ENCODE measurements at places on chromosomes 1 and 21. TPM values are rescaled to one million over a fixed set of nuclear protein-coding genes. Genes with fewer than 3 reads are reported as not detected.

EPHA10 gene
- 0.13 TPM for total RNA-seq

DNA sequence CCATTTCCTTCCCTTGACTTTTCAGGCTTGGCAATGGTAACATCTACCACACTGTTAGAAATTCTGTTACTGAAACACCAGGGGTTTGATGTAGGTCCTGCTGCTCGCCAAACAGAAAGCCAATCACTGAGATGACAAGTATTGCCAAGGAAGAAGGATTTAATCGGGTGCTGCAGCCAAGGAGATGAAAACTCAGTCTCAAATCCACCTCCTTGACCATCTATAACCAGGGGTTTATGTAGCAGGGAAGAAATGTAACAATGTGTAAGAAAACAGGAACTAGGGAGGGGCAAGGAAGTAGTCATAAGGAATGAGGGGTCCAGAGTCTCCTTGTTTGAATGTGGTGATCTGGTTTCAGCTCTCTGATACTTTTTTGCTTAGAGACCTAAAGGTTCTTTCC lies 25.4 kb downstream of the PLA2G2A start:
- no peak overlapping the region for H3K27ac ChIP-seq
- no peak for DNase-seq
- peaks cover 13% of the 10 kb centered on the region for H3K36me3 ChIP-seq
- H3K4me3 ChIP-seq: no peak overlapping the region
- peaks cover 4% of the 10 kb centered on the region for H3K27me3 ChIP-seq
- H3K4me1 ChIP-seq: peaks cover 5% of the 10 kb centered on the region

- H3K27ac ChIP-seq: no peak overlapping the region
- H3K4me1 ChIP-seq: no peaks in the 10 kb centered on the region
- no peak for DNase-seq
Measured at GRCh38 chr21:43911015-43911934, 46.3 kb downstream of the AGPAT3 start.

- H3K27ac ChIP-seq: no peak overlapping the region
- H3K36me3 ChIP-seq: peaks cover 7% of the 10 kb centered on the region
- no peak for DNase-seq
- peaks cover 8% of the 10 kb centered on the region for H3K27me3 ChIP-seq
Measured at GRCh38 chr1:6588893-6589520, 9.2 kb downstream of the ZBTB48 start.

DNA sequence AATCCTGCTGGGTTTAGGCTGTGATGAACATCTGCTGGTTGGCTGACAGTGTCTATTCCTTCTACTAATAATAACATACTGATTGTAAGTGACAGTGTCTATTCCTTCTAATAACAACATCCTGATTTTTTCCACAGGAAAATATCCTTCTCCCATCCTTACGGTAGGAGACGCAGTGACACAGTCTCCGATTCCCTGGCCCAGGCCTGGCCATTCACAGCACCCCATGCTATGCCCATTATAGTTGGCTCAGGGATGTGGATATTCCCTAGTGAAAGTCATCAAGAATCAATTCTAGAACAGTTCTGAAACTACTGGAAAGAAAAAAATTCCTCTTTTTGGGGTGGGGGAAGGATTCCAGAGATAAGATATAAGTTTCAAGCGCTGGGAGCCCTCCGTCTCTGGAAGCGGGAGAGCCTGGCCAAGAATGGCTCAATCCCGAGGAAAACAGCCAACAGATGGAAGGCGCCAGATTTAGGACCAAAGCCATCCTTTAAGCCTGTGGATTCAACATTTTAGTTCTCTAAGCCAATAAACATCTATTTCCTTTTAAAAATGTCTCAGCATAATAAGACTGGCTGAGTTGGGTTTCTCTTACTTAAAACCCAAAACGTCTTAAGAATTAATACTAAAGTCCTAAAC lies 88.6 kb downstream of the GPATCH2 start:
- H3K27me3 ChIP-seq: no peaks in the 10 kb centered on the region
- no peak overlapping the region for H3K27ac ChIP-seq
- H3K4me1 ChIP-seq: peaks cover 7% of the 10 kb centered on the region
- no peak for DNase-seq
- H3K4me3 ChIP-seq: no peak overlapping the region

DNA sequence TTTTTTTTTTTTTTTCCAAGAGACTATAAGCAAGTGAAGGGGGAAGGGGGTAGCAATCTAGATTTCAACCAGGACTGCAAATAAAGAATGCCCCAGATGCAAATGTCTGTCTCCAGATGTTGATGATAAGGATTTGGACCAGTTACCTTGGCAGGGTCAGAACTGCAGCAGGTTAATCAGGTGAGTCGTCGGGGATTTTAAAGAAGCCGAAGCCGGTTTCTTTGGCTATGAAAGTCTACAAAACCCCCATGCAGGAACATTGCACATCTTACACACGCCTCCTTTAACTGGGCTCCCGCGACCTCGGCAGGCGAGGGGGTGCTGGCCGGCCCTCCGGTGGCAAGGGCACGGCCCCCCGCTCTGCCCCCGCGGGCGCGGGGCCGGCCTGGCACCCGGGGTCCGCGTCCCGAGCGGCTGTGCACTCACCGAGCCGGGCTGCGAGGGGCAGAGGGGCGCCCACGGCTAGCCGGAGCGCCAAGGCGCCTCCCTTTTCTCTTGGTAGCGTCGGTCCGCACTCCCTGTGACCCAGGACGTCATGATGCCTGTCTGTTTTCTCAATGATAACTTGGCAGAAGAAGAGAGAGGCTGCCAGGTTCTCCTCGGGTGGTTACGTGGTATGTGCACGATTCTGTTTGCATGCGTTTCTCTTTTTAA lies 366.3 kb upstream of the ESRRG start:
- H3K27ac ChIP-seq: no peak overlapping the region
- peak; percentile 14 for DNase-seq
- H3K36me3 ChIP-seq: no peaks in the 10 kb centered on the region
- H3K27me3 ChIP-seq: peaks cover 9% of the 10 kb centered on the region

ALPL gene
- 11.7 TPM for total RNA-seq

CA6 gene
- total RNA-seq: 2.5 TPM

SYT2 gene
- 0.33 TPM for total RNA-seq

- DNase-seq: no peak
- H3K27ac ChIP-seq: no peak overlapping the region
- peaks cover 10% of the 10 kb centered on the region for H3K4me1 ChIP-seq
Measured at GRCh38 chr1:178934546-178934945, 63.7 kb upstream of the ANGPTL1 start.

GRCh38 chr1:91026320-91026719 lies 4.5 kb upstream of the ZNF644 start:
- H3K4me1 ChIP-seq: peaks cover 5% of the 10 kb centered on the region
- DNase-seq: no peak
- no peaks in the 10 kb centered on the region for H3K36me3 ChIP-seq
- H3K27ac ChIP-seq: no peak overlapping the region

DNA sequence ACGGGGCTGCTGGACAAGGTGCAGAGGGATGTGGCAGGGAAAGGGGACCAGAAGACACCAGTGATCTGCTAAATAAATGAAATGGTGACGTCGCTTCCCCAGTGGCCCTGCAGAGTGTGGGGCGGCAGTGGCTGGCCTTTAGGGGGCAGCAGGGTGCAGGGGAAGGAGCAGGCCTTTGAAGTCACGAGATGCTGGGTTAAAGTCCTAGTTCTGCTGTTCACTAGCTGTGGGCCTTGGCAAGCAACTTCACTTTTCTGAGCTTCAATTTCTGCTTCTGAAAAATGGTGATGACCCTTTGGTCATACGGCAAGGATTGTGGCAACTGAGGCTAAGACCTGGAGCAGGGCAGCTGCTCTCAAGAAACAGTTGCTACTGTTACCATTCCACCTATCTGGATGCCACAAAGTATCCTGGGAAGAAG lies 9.2 kb upstream of the GALE start:
- no peak overlapping the region for H3K4me3 ChIP-seq
- peaks cover 25% of the 10 kb centered on the region for H3K36me3 ChIP-seq
- DNase-seq: peak; percentile 84
- H3K4me1 ChIP-seq: peaks cover 26% of the 10 kb centered on the region
